AG10803 (cell line): ENCODE measurements at places on chromosomes 6 and 20.

GRCh38 chr20:21618759-21619416 lies 86.6 kb upstream of the PAX1 start:
- no peak for DNase-seq

- DNase-seq = no peak
Observed at GRCh38 chr6:34519971-34520644, 36.0 kb downstream of the SPDEF start.

- DNase-seq = peak; percentile 6
Observed at GRCh38 chr20:18537651-18538050, 29.6 kb upstream of the SMIM26 start.

DNA sequence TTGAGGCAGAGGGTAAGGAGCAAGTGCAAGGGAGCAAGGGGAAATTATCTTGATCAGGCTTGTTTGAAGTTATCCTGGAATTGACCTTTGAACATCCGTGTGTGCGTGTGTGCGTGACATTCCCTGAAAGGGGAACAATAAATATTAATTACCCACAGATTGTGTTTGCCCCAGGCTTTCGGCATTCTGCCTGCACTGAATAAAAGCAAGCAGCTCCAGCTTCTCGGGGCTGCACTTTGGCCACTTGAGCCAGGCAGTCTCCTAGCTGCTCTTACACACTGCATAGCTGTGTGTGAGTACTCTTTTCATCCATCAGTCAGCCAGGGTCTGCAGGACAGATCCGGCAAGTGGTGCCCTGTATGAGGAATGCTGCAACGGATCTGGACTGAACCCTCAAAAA lies 107.7 kb upstream of the BTN3A2 start:
- DNase-seq = no peak

GRCh38 chr6:158518191-158519127 lies 41.4 kb upstream of the TMEM181 start:
- peak; percentile 85 for DNase-seq

- DNase-seq = peak; percentile 93
Observed at GRCh38 chr6:150940941-150941340, 75.4 kb downstream of the MTHFD1L start.

- peak; percentile 27 for DNase-seq
Observed at GRCh38 chr20:35226884-35227681, 593 bp downstream of the MMP24 start.

DNA sequence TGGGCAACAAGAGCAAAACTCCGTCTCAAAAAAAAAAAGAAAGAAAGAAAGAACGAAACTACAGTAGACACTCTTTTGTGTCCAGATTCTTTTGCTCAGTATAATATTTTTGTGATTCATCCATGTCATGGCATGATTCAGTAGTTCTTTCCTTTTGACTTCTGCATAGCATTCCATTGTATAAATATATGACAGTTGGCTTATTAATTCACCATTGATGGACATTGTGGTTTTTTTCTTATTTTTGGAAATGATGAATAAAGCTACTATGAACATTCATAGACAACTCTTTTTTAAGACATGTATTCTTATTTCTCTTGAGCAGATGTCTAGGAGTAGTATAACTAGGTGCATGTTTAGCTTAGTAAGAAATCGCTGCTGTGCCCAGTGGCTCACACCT lies 10.3 kb upstream of the IER3 start:
- peak; percentile 69 for DNase-seq

DNA sequence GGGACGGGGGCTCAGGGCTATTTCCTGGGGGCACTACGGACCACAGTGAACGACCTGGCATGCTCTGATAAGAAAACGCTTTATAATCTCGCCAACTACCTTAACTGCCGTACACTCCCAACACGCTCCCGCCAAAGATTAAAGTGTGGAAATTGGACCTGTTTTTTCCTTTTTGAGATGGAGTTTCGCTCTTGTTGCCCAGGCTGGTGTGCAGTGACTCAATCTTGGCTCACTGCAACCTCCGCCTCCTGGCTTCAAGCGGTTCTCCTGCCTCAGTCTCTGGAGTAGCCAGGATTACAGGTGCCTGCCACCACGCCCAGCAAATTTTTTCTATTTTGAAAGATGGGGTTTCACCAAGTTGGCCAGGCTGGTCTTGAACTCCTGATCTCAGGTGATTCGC lies 346 bp upstream of the SLC44A4 start:
- no peak for DNase-seq

DNA sequence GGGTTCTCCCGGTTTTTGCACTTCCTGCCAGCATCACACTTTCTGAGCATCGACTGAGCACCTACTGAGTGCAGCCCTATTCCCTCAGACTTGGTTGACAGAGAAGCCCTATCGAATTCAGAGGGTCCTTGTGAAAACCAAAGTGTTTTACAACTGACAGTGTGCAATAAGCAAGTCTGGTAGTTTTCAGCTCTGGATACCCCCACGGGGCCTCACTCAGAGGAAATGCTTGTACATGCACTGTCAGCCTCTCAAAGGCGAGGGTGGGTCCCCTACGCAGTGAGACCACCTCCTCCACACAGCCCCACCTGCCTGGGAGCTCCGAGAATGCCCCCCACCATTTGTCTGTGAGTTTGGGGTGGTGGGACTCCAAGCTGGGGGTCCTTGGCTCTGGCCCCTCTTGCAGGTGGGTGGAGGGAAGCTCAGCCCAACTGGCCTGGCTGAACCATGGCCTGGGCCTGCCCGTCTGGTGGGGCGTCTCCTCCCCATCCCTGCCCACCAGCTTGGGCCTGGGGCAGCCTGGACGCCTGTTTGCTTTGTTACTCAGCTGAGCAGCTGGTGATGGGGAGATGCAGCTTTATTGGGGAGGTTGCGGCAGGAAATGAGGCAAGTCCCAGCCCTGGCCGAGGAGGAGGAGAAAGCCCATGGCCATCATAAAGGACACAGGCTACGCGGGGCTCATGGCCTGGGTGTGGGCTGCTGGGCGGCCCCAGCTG lies 1.7 kb downstream of the SPDEF start:
- no peak for DNase-seq

GRCh38 chr6:146902846-146903245 lies 301.4 kb upstream of the STXBP5 start:
- DNase-seq = peak; percentile 45

GRCh38 chr6:35265523-35265922 lies 6.0 kb downstream of the ZNF76 start:
- no peak for DNase-seq

DNA sequence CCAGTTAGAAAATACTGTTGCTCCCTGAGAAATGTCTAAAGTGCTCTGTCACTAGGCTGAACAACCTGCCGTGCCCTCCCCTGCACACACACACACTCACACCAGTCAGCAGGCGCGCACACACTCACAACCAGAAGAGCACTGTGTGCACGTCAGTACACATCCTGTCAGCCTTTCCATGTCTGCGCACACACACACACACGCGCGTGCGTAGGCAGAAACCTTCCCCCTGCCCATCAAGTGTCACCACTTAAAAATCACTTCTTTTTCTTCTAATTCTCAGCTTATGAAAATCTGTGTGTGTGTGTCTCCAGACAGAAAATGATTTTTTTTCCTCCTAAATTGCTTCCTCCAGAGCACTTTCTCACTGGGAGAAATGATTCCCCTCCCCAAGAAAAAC lies 100.3 kb downstream of the EDN3 start:
- no peak for DNase-seq

DNA sequence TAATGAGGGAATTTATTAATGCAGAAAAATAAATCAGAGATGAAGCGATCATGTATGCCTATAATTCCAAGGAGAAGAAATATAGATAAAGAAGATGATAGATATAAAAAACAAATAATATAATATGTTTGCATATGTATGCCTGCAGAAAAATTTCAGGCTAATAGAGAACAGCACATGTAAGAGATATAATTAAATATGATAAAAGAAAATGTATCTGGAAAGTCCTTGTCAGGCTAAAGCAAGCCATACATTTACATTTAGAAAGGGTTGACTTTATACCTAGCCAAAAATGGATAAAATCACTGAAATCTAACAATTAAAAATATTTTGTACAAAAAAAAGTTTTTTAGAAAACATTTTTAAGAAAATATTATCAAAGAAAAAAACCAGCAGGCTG lies 454.1 kb downstream of the C6orf118 start:
- no peak for DNase-seq

GRCh38 chr6:14852375-14852774 lies 393.5 kb upstream of the JARID2 start:
- DNase-seq = no peak

DNA sequence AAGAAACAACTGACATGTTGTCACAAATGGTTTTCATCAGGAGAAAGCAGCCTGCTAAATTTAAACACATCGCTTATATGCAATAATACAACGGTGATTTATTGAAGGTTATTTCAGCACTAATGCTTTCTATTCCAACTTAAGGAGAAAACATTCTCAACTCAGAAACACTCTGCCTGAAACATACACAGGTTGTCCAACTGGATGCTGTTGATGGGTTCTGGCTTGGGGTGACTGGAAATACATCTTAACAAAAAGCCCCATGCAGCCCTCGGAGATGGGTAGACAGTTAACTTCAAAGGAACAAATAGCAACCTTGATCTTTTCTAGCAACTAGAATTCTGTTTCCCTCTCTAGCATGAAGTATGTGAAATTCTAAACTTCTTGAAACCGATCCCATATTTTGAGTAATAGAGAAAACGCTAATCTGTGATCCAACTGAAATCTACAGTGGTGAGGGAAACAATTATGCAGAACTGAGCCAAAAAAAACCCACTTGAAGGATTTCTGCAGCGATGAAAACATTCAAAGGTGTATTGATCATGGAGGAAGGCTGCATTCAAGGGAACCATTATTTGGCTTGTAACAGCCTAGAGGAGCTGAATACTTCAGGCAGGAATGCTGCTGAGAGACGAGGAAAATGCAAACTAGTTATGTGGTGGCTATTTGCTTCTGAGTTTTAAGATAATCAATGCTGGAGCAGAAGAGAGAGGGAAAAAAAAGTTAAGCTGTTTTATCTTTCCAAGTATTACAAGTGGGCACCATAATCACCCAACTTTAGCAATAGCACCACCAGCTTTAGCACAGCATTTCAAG lies 6.9 kb downstream of the ZMYND8 start:
- peak; percentile 42 for DNase-seq

- DNase-seq = no peak
Observed at GRCh38 chr20:25270829-25271251, 23.0 kb downstream of the PYGB start.
